ENCODE measurements at places on chromosomes 6 and 20.

DNA sequence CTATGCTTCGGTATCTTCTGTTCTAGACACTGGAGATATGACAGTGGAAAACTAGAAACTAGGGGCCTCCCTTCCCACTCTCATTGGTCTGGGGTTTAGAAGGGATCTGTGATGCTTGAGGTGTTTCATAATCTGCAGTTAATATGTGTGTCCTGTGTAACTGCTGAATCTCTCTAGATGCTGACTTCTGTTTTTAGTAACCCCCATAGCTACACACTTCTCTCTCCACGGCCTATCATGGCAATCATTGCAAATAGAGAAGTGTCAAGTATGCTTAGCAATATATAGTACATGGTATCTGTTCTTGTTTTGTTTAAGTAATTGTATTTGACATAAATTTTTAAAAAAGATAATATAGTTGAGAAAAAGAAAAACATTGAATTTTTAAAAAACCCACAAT lies 394.6 kb upstream of the MMS22L start:
- DNase-seq: no peak

DNA sequence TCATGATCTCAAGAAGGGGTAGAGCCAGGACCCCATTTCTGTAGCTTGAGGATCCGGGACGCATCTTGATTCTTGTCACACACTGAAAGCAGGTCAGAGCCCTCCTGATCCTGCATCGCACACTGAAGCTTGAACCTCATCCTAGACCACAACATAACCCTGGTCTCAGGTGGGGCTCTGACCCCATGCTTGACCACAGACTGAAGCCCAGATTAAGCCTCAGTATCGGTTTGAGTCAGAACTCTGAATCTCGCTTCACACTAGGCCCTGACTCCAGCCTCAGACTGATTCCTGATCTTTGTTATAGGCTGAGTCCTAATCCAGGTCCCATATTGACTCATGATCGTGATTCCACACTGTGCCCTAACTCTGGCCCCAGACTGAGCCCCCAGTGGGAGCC lies 8.5 kb upstream of the RSPO4 start:
- no peak for DNase-seq

- no peak for DNase-seq
Measured at GRCh38 chr20:44282192-44282591, 28.8 kb downstream of the FITM2 start.

DNA sequence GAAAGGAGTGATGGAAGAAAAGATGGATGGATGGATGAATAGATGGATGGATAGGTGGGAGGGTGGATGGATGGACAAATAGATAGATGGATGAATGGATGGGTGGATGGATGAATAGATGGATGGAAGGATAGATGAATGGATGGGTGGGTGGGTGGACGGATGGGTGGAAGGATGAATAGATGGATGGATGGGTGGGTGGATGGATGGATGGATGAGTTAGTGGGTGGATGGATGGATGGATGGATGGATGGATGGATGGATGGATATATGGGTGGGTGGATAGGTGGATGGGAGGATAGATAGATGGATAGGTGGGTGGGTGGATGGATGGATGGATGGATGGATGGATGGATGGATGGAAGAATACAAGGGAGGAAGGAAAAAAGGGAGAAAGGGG lies 82.2 kb downstream of the ATXN1 start:
- DNase-seq: no peak

- no peak for DNase-seq
Measured at GRCh38 chr6:41228096-41228495, at the start of gene TREML4. TSS of gene TREML4 (plus strand) at chr6:41228349. CDS start at chr6:41228428, 79 bp downstream.

- DNase-seq: no peak
Measured at GRCh38 chr20:54290636-54291035, 82.7 kb downstream of the PFDN4 start.

- no peak for DNase-seq
Measured at GRCh38 chr6:168532070-168532469, 91.1 kb downstream of the SMOC2 start.

- DNase-seq: no peak
Measured at GRCh38 chr6:84892671-84893070, 128.3 kb upstream of the TBX18 start.

GRCh38 chr20:4763723-4764510 lies 42.2 kb downstream of the PRND start:
- DNase-seq: no peak

Measured in GOT3 (cell line).